DND-41 (cell line): ENCODE measurements at places on chromosomes 16 and 17.

DNA sequence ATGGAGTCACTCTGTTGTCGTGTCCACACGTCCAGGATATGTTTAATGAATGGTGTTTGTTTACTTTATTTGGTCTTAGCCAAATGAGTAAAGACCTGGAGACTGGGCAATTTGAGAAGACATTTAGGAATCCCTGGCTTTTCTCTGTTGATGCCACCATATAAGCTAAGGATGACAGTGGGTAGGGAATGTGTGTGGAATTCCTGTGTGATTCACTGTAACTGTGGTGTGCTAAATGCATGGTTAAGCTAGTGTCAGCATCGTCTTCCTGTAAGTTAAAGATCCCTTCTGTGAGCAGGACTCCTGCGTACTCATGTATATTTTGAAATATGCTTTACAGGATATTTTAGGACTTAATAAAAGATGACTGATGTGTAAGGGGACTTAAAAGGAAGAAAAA, 26.4 kb downstream of the GOSR1 start:
- no peak for DNase-seq

GRCh38 chr16:56966093-56966475, 4.3 kb downstream of the CETP start:
- DNase-seq: no peak

GRCh38 chr17:62093188-62094155, 28.4 kb upstream of the MED13 start:
- no peak for DNase-seq

GRCh38 chr17:80034791-80035686, 633 bp downstream of the TBC1D16 start:
- peak; percentile 47 for DNase-seq

DNA sequence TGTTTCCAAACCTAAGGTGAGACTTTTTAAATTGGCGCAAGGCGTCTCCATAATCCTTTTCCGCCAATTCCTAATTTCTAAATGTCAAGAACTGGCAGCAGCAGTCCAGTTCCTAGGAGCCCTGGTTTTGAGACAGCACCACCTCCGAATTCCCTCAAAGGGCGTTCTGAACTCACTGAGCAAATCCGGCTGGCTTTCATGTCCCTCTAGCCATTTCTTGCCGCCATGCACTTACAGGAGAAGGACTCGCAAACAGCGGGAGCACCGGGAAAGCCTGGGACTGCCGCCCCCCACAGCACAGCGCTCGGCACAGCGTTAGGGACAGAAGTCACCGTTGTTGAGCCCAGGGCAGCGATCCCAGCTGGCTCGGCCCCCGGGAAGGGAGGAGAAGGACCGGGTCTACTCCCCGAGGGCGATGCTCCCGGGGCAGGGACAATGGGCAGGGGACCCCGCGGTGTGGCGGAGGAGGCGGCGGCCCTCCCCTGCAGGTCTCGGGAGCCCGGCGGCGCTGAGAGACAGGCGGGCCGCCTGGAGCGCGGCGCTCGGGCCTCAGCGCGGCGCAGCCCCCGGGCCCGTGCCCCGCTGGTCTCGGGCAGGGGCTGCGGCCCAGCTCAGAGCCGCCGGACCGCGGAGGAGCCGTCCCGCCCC, 545 bp downstream of the ARHGAP17 start:
- DNase-seq: peak; percentile 30

- DNase-seq: peak; percentile 67
Observed at GRCh38 chr17:1484676-1485422, 7.6 kb downstream of the MYO1C start.
